AG09309 (cell line): ENCODE measurements at places on chromosomes 2 and 18.

- DNase-seq: no peak
Observed at GRCh38 chr2:3606370-3607201, 11.7 kb downstream of the COLEC11 start.

GRCh38 chr2:239476029-239476756, 75.4 kb upstream of the HDAC4 start:
- no peak for DNase-seq

DNA sequence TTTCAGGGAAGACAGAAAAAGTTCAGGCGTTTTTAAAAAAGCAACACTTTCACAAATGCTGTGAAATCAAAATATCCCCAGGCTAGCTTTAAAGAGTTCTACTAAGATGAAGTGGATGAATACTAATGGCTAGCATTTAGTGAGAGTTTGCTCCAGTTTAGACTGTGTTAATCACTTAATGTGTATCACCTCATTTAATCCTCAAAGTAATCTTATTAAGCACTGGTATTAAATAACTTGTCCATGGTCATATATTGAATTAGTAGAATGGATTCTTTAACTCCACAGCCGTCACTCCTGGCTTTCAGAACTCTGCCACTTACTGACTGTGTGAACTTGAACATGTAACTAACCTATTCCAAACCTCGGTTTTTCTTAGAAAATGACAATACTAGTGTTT, 66.0 kb downstream of the CABYR start:
- DNase-seq: no peak

- DNase-seq: no peak
Observed at GRCh38 chr18:5543773-5544389, at the start of gene EPB41L3. Gene EPB41L3, minus strand, starts transcription at chr18:5543997. Its CDS starts 54,814 bp downstream, at chr18:5489183.

GRCh38 chr2:8457092-8457481, 224.8 kb upstream of the ID2 start:
- no peak for DNase-seq

- no peak for DNase-seq
Observed at GRCh38 chr2:122251158-122251557, 495.7 kb downstream of the TSN start.
